ENCODE measurements at places on chromosomes 5 and 9.

DNA sequence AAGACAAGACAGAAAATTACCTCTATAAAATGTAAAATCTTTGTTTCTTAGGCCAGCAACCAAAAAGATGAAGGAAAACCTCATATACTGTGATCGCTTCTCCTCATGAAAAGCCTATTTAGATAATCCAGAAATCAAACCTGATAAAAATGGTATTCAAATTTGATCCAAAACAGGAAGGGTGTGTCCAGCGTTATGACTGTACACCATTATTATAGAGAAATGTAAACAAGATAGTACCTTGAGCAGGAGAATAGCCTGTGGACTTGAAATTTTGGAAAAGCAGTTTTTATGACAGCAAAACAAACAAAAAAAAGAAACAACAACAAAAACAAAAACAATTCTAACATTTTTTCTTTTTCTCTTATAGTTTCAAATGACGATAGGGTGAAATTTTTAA lies 1382.8 kb upstream of the CDH9 start:
- H3K4me1 ChIP-seq, result no peaks in the 10 kb centered on the region
- H3K36me3 ChIP-seq, result no peaks in the 10 kb centered on the region
- no peak overlapping the region for H3K4me3 ChIP-seq
- H3K27me3 ChIP-seq, result no peaks in the 10 kb centered on the region

DNA sequence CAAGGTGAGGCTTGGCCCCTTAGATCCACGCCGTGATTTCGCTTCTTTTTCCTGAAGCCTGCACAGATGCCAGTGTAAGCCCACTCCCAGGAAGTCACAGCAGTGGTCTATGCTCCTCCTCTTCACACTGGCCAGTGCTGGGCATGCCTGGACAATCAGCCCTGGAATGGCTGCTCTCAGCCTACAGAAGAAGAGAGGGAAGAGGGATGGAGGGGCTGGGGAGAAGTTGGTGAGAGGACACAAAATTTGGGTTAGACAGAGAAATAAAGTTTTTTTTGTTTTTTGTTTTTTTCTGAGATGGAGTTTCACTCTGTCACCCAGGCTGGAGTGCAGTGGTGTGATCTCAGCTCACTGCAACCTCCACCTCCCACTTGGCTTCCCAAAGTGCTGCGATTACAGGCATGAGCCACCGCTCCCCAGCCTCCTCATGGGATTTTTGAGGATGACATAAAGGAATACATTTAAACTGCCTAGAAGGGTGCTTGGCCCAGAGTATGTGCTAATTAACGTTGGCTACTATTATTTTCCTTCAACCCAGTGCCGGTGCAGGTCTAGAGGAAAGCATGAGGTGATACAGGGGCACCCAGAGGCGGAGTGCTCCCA lies 830 bp downstream of the S100Z start:
- H3K27ac ChIP-seq, result peak overlapping the region; percentile 81
- H3K4me1 ChIP-seq, result peaks cover 66% of the 10 kb centered on the region
- peak overlapping the region; percentile 52 for H3K4me3 ChIP-seq
- no peaks in the 10 kb centered on the region for H3K27me3 ChIP-seq
- H3K36me3 ChIP-seq, result peaks cover 28% of the 10 kb centered on the region

GRCh38 chr5:168746893-168747640 lies 167.9 kb upstream of the PANK3 start:
- DNase-seq, result no peak
- H3K27me3 ChIP-seq, result no peaks in the 10 kb centered on the region
- no peaks in the 10 kb centered on the region for H3K36me3 ChIP-seq
- no peak overlapping the region for H3K27ac ChIP-seq
- no peak overlapping the region for H3K4me3 ChIP-seq

GRCh38 chr5:89901346-89901745 lies 508.2 kb downstream of the CETN3 start:
- H3K4me3 ChIP-seq, result no peak overlapping the region
- H3K4me1 ChIP-seq, result no peaks in the 10 kb centered on the region
- DNase-seq, result no peak
- no peaks in the 10 kb centered on the region for H3K36me3 ChIP-seq
- H3K27ac ChIP-seq, result no peak overlapping the region

DNA sequence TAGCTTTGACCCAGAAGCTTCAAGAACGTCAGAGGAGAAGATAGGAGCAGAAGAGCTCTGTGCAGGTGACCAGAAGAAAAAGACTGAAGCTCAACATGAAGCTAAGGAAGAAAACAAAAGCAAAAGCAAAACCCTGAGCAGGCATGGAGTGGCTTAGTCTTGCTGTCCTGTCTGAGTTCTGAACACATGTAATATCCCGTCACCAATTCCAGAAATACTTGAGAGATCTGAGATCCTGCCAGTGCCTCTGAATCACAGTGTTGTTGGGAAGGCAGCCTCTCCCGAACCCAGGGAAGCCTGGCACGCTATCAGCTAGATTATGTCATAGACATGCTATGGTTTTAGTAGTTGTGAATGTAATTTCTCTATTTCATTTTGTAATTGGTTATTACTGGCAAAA lies 235.7 kb downstream of the ICE1 start:
- DNase-seq, result no peak
- peaks cover 3% of the 10 kb centered on the region for H3K27me3 ChIP-seq
- no peak overlapping the region for H3K27ac ChIP-seq
- H3K4me1 ChIP-seq, result no peaks in the 10 kb centered on the region
- no peaks in the 10 kb centered on the region for H3K36me3 ChIP-seq

Data from activated naive CD4-positive, alpha-beta T cell treated with anti-CD3 and anti-CD28 coated beads, Interleukin-2, amount 10 ng/mL, durations not matched to agents 7 days and 5 days (primary cell).